ENCODE measurements at places on chromosomes 6 and 20.

DNA sequence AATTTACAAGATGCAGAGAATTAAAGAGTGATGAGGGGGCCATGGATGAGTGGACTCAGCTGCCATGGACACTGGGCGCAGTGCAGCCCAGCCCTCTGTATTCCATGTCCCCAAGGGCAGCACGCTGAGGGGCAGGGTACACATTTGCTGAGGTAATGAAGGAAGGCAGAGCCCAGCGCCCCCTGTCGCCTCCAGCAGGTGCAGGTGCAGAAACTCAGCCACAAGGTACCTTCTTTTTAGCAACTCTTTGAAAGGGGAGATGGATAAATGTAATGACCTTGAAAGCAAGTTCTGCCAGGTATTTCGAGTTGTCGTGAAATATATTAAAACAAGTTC is 7.1 kb downstream of the CD93 start:
- no peak for DNase-seq

DNA sequence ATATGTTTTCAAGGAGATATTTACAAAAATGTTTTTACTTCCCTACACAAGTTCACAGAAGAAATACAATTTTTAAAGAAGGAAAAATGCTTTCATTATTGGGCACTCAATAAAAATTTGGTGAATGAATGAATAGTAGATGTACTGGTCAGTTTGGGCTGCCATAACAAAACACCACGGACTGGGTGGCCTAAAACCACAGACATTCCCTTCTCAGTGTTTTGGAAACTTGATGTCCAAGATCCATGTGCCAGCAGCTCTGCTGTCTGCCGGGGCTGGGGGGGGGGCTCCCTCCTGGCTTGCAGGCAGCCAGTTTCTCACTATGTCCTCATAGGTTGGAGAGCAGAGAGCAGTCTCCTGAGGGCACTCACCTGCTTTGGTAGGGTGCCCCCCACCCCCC is 62.0 kb downstream of the FAM120B start:
- DNase-seq = no peak

- DNase-seq = no peak
These were observed 126.8 kb upstream of the BEND6 start for GRCh38 chr6:56827908-56828649.

GRCh38 chr6:17391976-17392375 is 1.4 kb upstream of the CAP2 start:
- no peak for DNase-seq

- DNase-seq = no peak
These were observed 30.1 kb upstream of the NTSR1 start for GRCh38 chr20:62678553-62678952.

- no peak for DNase-seq
These were observed 7.4 kb upstream of the LAMA5 start for GRCh38 chr20:62374331-62375152.

DNA sequence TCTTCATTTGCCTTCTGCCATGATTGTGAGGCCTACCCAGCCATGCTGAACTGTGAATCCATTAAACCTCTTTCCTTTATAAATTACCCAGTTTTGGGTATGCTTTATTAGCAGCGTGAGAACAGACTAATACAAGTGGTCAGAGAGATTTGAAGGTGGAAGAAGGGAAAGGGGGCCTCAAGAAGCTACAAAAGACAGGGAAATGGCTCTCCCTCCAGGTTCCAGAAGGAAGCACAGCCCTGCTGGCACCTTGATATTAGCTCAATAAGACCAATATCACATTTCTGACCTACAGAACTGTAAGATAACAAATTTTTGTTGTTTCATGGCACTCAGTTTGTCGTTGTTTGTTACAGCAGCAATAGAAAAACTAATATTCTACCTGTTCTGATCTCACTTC is 536.5 kb upstream of the MARCKS start:
- DNase-seq = no peak

- no peak for DNase-seq
These were observed 14.0 kb upstream of the QKI start for GRCh38 chr6:163400509-163400908.

GRCh38 chr6:154583546-154584188 is 73.2 kb upstream of the CNKSR3 start:
- DNase-seq = no peak

DNA sequence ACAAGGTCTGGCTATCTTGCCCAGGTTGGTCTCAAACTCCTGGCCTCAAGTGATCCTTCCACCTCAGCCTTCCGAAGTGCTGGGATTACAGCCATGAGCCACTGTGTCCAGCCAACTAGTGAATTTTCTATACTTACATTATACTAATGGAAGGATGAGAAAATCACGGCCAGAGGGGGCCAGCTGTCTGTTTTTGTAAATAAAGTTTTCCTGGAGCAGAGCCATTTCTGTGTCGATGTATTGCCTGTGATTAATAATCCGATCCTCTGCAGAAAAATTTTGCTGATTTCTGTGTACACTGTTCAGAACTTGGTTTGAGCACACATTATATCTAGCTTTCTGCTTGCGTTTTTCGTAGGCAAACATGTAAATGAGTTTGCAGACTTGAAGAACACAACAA is 28.8 kb downstream of the PTPRT start:
- DNase-seq = no peak

Measured in tibial nerve (tissue), 4 donors.